ENCODE measurements at places on chromosomes 7 and 10.

- DNase-seq, result no peak
These were observed 203.9 kb upstream of the CHRM2 start for GRCh38 chr7:136664537-136664936.

DNA sequence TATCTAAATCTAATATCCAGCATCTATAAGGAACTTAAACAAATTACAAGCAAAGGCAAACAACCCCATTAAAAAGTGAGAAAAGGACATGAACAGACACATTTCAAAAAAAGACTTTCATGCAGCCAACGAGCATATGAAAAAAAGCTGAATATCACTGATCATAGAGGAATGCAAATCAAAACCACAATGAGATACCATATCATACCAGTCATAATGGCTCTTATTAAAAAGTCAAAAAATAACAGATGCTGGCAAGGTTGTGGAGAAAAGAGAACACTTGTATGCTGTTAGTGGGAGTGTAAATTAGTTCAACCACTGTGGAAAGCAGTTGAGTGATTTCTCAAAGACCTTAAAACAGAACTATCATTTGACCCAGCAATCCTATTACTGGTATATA, 334.4 kb upstream of the CACNA2D1 start:
- peak; percentile 58 for DNase-seq

- DNase-seq, result peak; percentile 13
These were observed 319.0 kb upstream of the FZD1 start for GRCh38 chr7:90945104-90945787.

DNA sequence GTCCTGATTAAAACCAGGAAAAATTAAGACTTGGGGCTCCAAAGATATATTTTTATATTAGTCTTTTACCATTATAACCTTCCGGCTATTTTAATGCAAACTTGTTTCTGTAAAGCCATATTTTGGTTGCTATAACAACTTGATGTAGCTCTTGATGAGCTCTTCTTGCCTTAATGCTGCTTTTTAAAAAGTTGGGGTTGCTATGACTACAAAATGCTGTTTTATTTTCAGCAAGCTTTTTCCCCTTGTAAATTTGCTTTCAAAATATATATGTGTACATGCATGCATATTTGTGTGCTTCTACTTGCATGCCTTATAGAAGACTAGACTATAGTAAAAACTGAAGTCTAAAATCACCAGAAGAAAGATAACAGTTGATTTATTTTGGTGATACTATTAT, 99.7 kb downstream of the CSTF2T start:
- no peak for DNase-seq

- no peak for DNase-seq
These were observed 155.1 kb downstream of the ZNF22 start for GRCh38 chr10:45155784-45156183.

GRCh38 chr7:107450970-107451369, 18.9 kb upstream of the GPR22 start:
- DNase-seq, result peak; percentile 6

DNA sequence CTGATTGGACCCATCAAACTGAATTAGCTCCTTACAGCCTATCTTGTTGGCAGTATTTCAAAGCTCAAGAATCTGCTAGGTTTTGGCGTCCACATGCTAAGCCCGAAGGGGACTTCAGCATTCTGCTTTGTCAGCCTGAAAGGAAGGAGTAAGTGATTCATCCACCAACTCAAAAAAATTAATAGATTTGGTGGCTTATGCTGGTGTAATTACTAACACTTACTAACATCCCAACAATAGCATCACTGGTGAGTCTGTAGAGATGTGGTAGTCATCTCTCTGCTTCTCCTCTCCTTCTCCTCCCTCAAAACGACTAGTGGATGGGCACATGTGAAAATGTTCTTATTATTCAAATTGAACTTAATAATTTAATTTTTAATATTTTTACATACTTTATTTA, 53.8 kb upstream of the EGR2 start:
- DNase-seq, result no peak

All from fibroblast of skin of scalp (primary cell).